Diencephalon (tissue), 1 donor: ENCODE measurements at places on chromosomes 3 and 15. TPM values are rescaled to one million over a fixed set of nuclear protein-coding genes. Genes with fewer than 3 reads are reported as not detected.

Gene SMCO1
- not detected for total RNA-seq

Gene SKOR1
- total RNA-seq, result 0.69 TPM

Gene ITIH1
- total RNA-seq, result not detected

Gene GOLGA8H
- total RNA-seq, result 2.1 TPM

Gene GATM
- total RNA-seq, result 146 TPM

Gene ALPK3
- 2.5 TPM for total RNA-seq

Gene SLC2A2
- total RNA-seq, result not detected

Gene SLITRK3
- 26.5 TPM for total RNA-seq

Gene FSIP1
- total RNA-seq, result 22.6 TPM

Gene ZNF501
- total RNA-seq, result 22.4 TPM

Gene DPPA2
- total RNA-seq, result not detected

Gene MAP1A
- total RNA-seq, result 97.6 TPM

Gene IMPG2
- 6.9 TPM for total RNA-seq

Gene SLC51A
- not detected for total RNA-seq

Gene SUSD5
- total RNA-seq, result 7.4 TPM

Gene CHDH
- total RNA-seq, result 3.9 TPM

Gene THOC7
- 43.4 TPM for total RNA-seq

Gene AGBL1
- total RNA-seq, result 3.0 TPM

Gene ST3GAL6
- 10.6 TPM for total RNA-seq
